ENCODE measurements at places on chromosomes 3 and 15.

GRCh38 chr3:125652349-125652748, 57.1 kb upstream of the OSBPL11 start:
- DNase-seq, result no peak

- no peak for DNase-seq
Observed at GRCh38 chr3:105260385-105260784, 106.3 kb upstream of the ALCAM start.

- no peak for DNase-seq
Observed at GRCh38 chr3:157122832-157123427, 37.0 kb downstream of the CCNL1 start.

DNA sequence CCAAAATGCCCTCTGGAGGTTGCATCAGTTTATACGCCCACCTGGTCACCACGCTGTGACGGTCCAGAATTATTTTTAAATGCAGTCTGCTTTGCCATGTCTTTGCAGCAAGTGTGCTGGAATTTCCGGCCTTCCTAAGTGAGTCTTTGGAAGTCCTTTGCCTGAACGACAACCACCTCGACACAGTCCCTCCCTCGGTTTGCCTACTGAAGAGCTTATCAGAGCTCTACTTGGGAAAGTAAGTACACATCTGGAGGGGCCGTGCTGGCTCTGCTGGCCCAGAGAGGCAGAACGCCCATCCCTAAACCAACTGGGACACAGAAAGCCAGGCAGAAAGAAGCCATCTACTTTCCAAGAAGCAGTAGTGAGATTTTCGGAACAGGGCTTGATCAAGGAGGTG, 101.8 kb downstream of the LRRK1 start:
- DNase-seq, result no peak

- no peak for DNase-seq
Observed at GRCh38 chr3:84891851-84892250, 66.9 kb upstream of the CADM2 start.

DNA sequence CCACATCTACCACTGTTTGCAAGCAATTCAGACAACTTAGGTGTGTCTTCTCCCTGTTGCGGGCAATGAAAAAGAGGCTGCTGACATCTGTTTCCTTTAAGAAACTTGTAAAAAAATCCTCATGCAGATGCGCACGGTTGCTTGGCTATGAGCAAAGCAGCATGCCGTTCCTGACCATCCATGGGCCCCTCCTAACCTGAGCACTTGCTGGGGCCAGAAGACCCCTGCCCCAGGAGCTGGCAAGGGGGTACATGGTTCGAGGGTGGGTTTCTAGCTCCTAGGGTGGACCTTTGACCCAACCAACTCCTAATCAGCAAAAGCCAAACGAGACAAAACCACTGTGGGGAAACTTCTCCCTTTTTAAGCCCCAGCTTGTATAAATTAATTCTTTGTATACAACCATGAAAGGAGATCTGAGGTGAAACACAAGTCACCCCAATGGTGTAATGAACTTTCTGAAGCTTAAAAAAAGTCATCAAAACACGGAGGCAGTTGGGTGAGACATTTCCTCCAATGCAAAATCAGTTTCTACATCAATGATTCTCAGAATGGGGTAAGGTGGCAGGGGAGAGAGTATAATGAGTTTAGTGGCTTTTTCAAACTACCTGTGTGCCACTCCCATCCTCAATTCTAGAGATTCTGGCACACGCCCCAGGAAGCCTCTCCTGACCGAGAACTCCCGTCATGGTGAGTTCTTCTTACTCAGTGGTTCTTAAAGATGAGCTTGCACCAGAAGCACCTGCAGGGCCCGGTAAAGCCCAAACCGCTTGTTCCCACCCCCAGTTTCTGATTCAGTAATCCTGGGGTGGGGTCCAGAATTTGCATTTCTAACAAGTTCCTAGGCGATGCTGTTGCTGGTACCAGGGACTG, 44.1 kb downstream of the CPN2 start:
- DNase-seq, result no peak

- DNase-seq, result no peak
Observed at GRCh38 chr3:35183927-35184675, 455.2 kb upstream of the ARPP21 start.

- no peak for DNase-seq
Observed at GRCh38 chr3:107201146-107201545, 176.1 kb upstream of the CCDC54 start.

GRCh38 chr15:39255760-39256159, 325.1 kb upstream of the THBS1 start:
- no peak for DNase-seq

DNA sequence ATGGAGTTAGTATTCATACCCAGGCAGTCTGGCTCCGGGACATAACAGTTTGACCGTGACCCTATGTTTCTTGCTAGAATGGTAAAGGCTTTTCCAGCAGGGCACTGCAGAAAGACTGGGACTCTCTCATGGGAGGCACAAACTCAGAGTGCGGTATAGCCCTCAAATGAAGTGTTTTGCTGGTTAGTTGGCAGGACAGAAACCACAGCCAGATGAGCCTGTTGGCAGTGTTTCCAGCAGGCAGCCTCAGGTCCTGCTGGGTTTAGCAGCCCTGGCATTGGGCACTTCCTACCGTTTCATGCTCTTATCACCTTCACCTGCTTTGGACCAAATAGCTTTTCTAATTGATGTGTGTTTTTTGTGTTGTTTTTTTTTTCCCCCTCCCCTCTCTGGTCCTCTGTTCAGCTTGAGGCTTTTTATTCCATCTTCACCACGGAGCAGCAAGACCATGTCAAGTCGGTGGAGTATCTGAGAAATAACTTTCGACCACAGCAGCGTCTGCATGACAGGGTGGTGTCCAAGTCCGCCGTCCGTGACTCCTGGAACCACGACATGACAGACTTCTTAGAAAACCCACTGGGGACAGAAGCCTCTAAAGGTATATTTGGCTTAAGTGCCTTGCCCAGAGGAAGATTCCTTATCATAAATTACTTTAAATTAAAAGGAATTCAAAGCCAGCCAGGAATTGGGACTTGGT, 205.6 kb downstream of the FEZF2 start:
- no peak for DNase-seq

DNA sequence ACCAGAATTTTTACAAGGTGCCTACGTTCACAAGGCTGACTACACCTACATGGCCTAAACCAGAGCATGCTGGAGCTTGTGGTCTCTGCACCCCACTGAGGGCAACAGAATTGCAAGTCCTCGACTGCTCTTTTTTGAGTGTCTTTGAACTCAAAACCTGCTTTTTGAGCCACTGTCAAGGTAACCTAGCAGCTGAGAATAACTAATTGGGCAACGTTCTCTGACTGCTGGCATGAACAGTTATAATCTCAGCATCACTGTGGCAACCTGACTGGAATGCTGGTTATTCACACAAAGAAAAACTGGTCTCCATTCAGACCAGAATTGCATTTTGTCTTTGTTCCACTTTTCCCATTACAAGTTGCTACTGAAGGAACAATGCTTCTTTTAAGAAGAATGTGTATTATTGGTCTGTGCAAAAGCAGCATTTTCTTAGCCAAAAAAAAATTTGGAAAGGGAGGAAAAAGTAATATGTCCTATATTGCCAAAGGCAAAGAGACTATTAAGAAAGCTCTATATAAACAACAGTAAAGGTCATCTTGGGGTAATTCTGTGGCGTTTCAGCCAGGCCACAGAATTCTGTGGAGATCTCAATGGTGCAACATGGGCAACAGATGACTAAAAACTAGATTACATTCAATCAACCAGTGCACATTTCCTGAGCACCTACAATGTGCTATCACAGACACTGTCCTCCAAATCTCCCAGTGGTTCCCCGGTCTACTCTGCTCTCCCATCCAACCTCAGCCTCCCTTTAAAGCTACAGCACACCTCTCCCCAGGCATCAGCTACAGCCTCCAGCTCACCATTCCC, 76.8 kb downstream of the TNIK start:
- DNase-seq, result no peak

DNA sequence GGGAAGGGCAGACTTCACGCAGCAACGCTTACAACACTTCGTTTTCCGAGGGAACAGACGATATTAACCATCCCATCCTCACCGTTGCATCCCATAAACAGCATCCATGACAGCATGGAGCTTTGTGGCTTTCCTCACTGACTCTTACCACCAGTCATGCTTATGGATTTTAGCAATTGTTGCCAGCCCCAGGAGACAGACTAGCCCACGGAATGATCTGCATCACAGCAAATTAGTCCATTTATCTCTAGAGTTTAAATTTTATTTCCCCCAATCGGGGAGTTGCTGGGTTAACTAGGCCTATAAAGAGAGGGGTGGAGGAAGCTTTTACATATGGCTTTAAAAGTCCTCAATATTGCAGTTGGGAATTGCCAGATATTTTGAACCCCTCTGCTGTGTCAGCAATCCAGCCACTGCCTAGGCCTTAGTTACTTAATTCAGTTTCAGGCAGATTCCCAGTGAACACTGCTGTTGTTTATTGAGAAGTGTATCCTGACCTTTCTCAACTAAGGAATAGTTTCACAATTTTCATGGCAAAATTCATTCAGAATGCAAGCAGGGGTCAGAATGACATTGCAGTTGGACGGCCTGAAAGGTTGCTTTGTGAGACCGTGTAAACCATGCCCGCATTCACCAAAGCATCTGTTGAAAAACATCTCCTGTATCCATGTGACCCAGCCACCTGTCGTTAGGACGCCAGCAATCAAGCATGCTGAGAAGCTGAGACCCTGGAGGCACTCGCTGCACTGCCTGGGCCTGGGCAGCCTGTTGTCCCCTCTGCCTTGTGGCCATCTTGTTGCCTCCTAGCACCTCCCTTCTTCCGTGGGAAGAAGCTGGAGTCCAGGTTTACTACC, 397.4 kb upstream of the TPM1 start:
- DNase-seq, result no peak
